ENCODE measurements at places on chromosomes 3 and 15.
A peak's percentile ranks its signal among the peaks of the same experiment; 100 is the strongest.

- no peak for DNase-seq
These were observed 43.9 kb downstream of the BOC start for GRCh38 chr3:113255100-113255853.

GRCh38 chr15:80458580-80458979, 54.4 kb downstream of the ARNT2 start:
- no peak for DNase-seq

GRCh38 chr3:171099911-171100310, 73.4 kb upstream of the SLC2A2 start:
- no peak for DNase-seq

DNA sequence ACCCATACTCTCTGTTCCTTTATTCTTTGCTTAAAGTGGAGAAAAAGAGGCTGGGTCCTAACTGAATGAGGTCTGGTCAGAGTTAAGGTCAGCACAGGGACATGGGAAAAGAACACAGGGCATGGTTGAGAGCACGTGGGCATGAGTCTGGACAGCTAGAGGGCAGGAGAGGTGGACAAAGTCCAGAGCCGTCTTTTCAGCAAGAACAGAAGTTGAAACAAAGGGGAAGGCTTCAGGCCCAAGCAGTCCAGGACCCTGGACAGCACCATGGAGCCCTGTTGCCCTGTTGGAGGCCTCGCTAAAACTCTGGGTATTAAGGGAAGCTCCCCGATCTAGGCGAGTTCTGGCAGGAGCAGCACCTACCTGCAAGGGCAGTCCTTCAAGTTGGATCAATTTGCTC, 50.7 kb downstream of the XYLB start:
- no peak for DNase-seq

GRCh38 chr3:195096053-195096452, 174.9 kb downstream of the XXYLT1 start:
- no peak for DNase-seq

GRCh38 chr3:152853196-152853595, 18.3 kb downstream of the P2RY1 start:
- DNase-seq, result no peak

DNA sequence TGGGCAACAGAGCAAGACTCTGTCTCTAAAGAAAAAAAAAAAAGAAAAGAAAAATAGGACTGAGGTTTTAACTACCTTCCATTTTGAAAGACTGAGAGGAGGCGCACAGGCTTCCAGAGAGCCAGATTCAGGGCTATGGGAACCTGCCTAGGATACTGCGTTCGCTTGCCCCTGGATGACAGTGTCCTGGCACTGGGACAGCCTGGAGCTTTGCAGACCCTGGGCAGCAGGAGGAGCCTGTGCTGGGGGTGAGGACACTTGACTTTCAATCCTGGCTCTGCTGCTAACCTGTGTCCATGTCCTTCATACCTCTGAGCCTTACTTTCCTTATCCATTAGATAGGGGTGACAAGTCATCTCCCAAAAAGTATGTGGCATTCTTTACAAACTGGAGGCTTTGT, 31.2 kb downstream of the CD276 start:
- no peak for DNase-seq

DNA sequence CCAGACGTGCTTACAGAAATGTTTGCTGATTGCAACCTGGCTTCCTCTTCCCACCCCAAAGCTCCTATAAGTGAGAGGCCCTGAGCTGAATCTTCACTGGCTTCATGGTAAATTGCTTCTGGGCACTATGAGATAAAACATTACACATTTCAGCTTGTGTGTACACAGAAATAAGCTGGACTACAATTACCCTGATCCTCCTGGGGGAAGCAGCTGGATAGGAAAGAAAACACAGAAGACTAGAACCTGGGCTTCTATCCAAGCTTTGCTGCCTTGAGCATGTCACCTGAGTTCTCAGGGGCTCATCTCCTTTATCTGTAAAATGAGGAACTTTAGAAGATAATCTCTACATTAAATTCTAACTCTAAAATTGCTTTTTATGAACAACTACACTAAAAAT, 40.3 kb downstream of the THBS1 start:
- no peak for DNase-seq

DNA sequence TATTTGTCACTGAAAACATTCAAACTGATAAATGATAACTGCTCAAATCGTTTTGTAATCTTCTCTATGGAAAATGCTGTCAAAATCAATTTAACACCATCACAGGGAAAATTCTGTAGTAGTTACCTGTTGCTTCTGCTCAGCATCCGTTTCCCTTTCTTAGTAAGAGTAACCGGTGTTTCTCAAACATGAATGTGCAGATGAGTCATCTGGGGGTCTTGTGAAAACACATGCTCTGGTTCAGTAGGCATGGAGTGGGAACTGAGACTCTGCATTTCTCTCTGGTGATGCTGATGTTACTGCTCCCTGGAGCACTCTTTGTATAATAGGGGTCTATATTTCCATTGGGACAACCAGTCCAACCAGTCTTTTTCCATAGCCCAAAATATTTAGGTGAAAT, 145.1 kb downstream of the SEMA6D start:
- no peak for DNase-seq

GRCh38 chr15:74258456-74259291, 22.5 kb downstream of the CCDC33 start:
- no peak for DNase-seq

DNA sequence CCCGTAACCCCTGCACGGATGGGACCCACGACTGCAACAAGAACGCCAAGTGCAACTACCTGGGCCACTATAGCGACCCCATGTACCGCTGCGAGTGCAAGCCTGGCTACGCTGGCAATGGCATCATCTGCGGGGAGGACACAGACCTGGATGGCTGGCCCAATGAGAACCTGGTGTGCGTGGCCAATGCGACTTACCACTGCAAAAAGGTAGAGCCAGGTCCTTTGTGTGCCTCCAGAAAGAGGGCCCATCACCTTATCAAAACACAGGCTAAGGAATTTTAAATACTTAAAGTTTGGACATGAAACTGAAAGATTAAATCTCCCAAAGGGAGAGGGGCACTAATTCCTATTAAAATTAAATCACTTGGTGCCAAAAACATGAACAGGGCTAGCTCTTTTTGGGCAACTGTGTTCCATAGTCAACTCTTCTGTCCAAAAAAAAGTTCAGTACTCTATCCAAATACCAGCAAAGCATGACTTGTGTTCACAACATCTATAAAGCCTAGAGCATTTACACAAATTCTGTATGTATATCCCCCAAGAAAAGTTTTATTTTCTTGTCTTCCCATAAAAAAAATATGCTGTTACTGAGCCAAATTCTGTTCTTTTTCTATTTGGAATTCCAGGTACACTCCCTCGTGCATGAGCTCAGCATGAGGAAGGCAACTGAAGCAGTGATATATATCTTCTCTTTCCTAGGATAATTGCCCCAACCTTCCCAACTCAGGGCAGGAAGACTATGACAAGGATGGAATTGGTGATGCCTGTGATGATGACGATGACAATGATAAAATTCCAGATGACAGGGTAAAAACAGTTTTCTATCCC, 9.2 kb downstream of the THBS1 start:
- DNase-seq, result no peak

DNA sequence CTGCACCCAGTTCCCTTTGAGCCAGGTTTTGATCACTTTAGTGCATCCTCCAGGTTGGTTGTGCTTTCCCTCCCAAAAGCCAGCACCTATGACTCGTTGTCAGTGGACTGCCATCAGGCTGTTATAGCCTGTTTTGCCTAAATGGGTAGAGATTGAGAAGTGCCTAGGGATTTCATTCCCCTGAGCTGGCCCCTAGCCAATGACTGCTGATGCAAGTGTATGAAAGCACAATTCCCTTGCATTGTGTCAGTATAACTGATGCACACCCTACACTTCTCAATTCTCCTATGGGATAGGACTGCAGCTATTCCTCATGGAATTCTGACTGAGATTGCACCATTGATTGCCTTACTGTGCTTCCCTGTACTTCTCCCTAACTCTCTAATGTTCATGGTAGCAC, 102.1 kb upstream of the ARPP21 start:
- no peak for DNase-seq

- no peak for DNase-seq
These were observed 18.7 kb downstream of the NR2F2 start for GRCh38 chr15:96349034-96349856.

DNA sequence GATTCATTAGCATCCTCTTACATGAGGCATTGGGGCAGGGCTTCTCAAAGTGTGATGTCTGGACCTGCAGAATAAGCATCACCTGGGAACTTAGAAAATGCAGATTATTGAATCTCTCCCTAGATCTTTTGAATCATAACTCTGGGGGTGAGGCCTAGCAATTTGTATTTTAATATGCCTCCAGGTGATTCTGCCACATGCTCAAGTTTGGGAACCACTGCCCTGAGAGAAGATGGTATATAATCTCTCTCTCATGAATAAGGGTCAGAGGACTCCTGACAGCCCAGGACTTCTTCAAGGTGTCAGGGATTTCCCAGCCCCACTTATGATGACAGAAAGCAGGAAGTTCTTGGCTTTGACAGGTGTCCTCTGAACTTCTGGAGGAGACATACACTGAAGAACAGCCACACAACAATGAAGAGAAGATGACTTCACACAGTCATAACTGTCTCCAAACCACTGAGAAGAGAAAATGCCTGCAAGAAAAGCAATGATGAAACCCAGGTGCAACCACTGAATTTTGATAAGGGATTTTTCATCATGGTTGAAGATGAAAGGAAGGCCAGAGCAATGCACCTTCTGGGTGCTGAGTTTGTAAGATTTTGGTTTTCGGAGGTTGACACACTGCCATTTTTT, 211.9 kb upstream of the MRPL3 start:
- DNase-seq, result no peak

GRCh38 chr15:37106490-37107001, 6.2 kb upstream of the MEIS2 start:
- DNase-seq, result no peak

DNA sequence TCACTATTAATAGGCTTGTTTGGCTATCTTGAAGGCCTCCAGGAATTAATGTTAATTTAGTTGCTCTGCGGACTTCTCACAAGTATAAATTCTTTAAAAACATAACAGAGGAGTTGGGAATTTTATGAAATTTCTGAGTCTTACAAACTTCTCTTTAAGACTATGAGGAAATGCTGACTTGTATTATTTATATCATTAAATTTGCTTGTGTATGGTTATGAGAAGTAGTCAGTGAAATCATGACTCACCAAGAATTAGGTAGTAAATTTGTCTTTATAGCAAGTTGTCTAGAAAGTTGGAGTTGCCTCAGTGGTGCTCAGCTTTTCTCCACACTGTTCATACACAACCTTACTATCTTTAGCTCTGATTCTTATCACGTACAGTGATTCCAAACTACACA, 26.5 kb downstream of the PHLDB2 start:
- DNase-seq, result no peak

- no peak for DNase-seq
These were observed 27.8 kb upstream of the SPTBN5 start for GRCh38 chr15:41921639-41922038.

DNA sequence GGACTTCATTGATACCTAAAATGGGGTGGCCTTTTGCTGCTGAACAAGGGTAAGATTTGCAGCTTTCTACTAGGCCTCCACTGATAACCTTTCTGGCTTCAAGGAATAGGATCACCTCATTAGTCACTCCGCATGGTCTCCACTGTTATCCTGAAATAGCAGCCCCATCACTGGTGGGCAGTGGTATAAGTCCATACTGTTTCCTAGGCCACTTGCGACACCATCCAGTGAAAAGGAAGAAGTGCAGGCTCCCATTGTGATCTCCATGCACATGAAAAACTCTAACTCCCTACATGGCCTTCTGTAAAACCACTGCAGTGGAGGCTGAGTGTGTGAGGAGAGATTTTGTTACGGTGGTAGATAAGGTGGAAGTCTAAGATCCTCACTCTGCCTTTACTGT, 1455.9 kb downstream of the SI start:
- no peak for DNase-seq

DNA sequence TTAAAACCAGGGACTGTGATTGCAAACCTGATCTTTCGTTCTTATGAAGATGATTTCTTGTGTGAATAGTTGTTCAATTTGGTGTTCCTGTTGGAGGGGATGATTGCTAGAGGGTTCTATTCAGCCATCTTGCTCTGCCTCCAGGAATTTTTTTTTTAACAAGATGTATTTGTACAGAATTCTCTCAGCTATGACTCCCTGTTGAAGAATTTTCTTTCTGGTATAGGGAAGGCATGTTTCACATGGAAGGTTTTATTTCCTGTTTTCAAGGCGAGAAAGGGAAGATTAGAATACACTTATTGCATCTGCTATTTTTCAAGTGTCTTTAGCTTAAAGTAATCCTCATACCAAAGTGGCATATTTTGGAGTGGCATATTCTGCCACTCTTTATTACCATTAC, 5.6 kb upstream of the LRRC34 start:
- DNase-seq, result no peak

GRCh38 chr3:151795276-151795675, 18.6 kb upstream of the AADAC start:
- DNase-seq, result no peak

GRCh38 chr3:138051947-138052802, 42.2 kb downstream of the CLDN18 start:
- DNase-seq, result no peak

GRCh38 chr3:101303089-101303731, 17.2 kb downstream of the IMPG2 start:
- no peak for DNase-seq

- no peak for DNase-seq
These were observed 60.8 kb upstream of the PXYLP1 start for GRCh38 chr3:141170678-141171295.

DNA sequence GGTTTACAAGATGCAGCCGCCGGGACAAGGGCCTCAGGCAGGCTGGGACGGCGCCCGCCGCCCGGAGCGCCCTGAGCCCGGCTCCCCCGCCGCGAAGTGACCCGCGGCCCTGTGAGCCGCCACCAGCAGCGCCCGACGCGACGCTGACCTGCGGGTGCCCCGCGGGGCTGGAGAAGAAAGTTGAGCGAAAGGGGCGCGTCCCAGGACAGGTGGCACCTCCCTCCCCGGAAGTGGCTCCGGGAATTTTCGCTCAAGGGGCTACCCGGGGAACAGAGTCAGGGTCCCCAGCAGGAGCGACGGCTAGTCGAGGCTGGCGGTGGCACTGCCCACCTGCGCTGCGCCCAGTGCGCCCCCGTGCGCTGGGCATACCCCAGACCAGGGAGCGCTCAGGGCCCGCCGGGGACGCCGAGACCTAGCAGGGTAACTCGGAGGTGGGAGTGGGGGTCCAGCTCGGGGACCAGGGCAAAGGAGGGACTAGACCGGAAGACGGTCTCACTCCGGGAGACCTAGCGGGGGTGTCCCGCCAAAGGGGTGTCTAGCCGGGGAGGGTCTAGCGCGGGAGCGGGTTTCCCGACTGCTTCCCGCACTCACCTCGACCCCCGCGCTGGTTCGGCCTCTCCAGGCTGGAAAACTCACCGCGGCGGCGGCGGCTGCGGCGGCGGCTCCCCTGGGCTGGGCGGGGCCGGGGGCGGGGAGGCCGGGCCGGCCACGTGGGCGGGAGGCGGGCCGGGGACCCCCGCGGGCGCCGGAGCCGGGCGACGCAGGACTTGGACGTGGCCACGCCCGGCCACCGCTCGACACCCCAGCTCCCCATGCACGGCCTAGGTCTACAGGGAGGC, 18.4 kb downstream of the SPATA12 start:
- DNase-seq, result peak; percentile 18

GRCh38 chr15:70447521-70447920, 315.8 kb downstream of the UACA start:
- no peak for DNase-seq

GRCh38 chr15:74857082-74857655, 14.2 kb upstream of the ULK3 start:
- DNase-seq, result no peak

GRCh38 chr3:186519021-186519658, 25.0 kb downstream of the CRYGS start:
- peak; percentile 57 for DNase-seq
